ENCODE measurements at places on chromosomes 13 and 19. TPM values are rescaled to one million over a fixed set of nuclear protein-coding genes. Genes with fewer than 3 reads are reported as not detected.

Gene PSG3
- polyA plus RNA-seq: 0.07 TPM

Gene PTGIR
- not detected for polyA plus RNA-seq

Gene GPR4
- polyA plus RNA-seq: 0.15 TPM

Gene PDX1
- not detected for polyA plus RNA-seq
